IMR-90 (cell line): ENCODE measurements at places on chromosomes 11 and 22. TPM values are rescaled to one million over a fixed set of nuclear protein-coding genes. Genes with fewer than 3 reads are reported as not detected.

DNA sequence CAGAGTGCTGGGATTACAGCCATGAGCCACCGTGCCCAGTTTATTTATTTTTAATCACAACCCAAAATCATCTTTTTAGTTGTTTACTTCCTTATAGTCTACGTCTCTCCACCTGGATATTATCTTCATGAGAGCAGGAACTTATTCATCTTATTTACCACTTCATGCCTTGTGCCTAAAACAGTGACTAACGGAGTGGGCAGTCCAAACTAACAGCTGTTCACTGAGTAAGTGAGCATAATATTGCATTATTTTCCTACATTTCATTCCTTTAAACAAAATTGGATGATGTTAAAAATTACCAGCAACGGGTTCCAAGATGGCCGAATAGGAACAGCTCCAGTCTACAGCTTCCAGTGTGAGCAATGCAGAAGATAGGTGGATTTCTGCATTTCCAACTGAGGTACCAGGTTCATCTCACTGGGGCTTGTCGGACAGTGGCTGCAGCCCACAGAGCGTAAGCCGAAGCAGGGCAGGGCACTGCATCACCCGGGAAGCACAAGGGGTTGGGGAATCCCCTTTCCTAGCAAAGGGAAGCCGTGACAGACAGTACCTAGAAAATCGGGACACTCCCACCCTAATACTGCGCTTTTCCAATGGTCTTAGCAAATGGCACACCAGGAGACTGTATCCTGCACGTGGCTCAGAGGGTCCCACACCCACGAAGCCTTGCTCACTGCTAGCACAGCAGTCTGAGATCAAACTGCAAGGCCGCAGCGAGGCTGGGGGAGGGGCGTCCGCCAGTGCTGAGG, 14.1 kb downstream of the TMEM123 start:
- DNase-seq, result no peak
- H3K27me3 ChIP-seq, result no peaks in the 10 kb centered on the region
- peaks cover 4% of the 10 kb centered on the region for H3K4me1 ChIP-seq
- no peak overlapping the region for H3K4me3 ChIP-seq

DNA sequence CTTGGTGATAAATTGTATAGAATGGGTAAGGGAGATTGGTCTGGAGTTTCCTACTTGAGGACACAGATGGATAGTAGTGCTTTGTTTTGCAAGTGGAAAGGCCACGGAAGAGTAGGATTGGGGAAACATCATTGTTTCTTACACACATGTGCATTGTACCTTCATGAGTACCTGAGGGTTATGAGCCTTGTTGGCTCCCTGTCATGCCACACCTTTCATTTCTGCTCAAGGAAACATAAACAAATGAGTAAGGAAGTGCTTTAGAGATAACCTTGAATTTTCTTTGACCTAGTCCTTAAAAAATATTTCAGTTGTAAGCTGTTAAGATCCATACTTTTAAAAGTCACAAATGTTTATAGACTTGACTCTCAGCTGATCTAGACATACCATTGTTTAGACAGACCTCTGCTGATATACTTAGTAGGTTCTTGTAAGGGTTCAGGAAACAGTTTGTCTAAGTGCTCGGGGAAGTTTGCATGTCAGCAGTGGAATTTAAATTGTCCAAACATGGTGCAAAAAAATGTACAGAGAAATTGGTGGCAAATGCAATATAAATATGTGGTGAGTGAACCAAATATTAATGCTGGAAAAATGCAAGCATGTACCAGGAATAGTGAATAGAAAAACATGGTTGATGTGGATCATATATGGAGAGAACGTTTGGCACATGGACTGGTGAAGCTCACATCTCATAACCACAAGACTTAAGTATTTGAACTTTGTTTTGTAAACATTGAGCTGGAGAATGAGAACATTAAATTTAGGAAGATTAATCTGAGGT, 40.9 kb downstream of the GAS2 start:
- H3K36me3 ChIP-seq, result no peaks in the 10 kb centered on the region
- H3K4me3 ChIP-seq, result no peak overlapping the region
- peak; percentile 35 for DNase-seq
- H3K27ac ChIP-seq, result peak overlapping the region; percentile 14; the same call in 1 of the 2 replicates
- H3K27me3 ChIP-seq, result no peaks in the 10 kb centered on the region
- no peaks in the 10 kb centered on the region for H3K4me1 ChIP-seq

DNA sequence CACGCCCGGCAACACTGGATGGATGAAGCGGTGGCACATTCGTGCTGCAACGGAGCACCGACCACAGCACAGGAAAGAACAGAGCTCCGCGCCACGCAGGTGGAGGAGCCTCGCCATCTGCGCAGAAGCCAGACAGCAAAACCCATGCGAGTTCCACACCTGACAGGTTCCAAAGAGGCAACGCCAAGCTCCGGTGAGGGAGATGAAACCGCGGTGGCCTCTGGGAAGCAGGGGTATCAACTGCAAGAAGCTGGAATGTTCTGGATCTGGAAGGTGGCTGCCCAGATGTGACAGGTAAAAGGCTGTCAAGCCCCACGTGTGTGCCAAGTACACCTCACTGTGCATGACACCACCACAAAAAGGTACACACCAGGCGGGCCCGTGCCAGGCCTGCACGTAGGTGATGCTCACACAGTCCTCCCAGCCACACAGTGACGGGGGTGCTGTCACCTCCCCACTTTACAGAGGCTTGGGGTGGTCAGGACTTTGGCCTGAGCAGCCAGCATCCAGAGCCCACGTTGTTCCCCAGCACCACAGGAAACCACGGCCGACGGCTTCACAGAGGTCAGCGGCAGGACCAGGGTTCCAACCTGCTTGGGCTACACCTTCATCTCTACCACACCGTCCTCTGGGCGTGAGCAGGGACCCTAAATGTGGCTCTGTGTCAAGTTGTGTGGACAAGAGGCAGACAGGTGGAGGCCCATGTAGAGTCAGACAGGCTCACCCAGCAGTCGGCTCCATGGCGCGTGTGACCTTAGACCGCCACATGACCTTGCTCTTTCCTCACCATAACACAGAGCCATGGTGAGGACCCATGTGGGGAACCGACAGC, 19.7 kb upstream of the EFCAB6 start:
- H3K27me3 ChIP-seq, result no peaks in the 10 kb centered on the region; the same call in 1 of the 2 replicates
- peaks cover 36% of the 10 kb centered on the region for H3K4me1 ChIP-seq
- no peak overlapping the region for H3K4me3 ChIP-seq
- H3K36me3 ChIP-seq, result peaks cover 3% of the 10 kb centered on the region; the same call in 1 of the 2 replicates
- DNase-seq, result no peak
- no peak overlapping the region for H3K27ac ChIP-seq

DNA sequence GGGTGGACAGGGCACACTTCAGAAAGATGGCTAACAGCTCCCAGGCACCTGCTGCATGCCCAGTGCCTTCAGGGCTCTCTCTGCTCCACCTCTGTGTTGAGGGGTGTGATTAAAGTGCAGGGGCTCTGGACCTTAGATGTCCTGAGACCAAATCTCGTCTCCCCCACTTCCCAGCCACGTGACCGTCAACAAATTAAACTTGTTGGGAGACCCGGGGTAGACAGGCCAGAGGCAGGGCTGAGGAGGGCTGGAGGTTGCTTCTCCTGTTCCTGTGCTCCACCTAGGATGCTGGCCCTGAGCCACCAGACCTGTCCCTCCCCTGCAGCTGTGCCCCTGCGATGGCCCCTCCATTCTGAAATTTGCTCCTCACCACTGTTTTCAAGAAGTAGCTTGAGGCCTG, 17.0 kb downstream of the NPTXR start:
- no peak overlapping the region for H3K27ac ChIP-seq
- no peaks in the 10 kb centered on the region for H3K36me3 ChIP-seq
- H3K4me1 ChIP-seq, result no peaks in the 10 kb centered on the region
- no peak for DNase-seq
- H3K27me3 ChIP-seq, result no peaks in the 10 kb centered on the region
- H3K4me3 ChIP-seq, result no peak overlapping the region

- H3K4me3 ChIP-seq, result no peak overlapping the region
- no peak for DNase-seq
- no peaks in the 10 kb centered on the region for H3K36me3 ChIP-seq
- no peaks in the 10 kb centered on the region for H3K4me1 ChIP-seq
- no peak overlapping the region for H3K27ac ChIP-seq
These were observed 3.1 kb upstream of the GSC2 start for GRCh38 chr22:19152942-19153883.

Gene TRIM48
- total RNA-seq, result not detected in 2 replicates

- no peaks in the 10 kb centered on the region for H3K36me3 ChIP-seq
- DNase-seq, result no peak
- no peak overlapping the region for H3K27ac ChIP-seq
- no peak overlapping the region for H3K4me3 ChIP-seq
- no peaks in the 10 kb centered on the region for H3K4me1 ChIP-seq
- H3K27me3 ChIP-seq, result peaks cover 1% of the 10 kb centered on the region
These were observed 246.8 kb upstream of the KIRREL3 start for GRCh38 chr11:127247261-127247851.

- H3K27me3 ChIP-seq, result peaks cover 8% of the 10 kb centered on the region; the same call in 1 of the 2 replicates
- 0 out of 2 replicates have a peak, but pooled peaks cover 3% of the 10 kb centered on the region for H3K4me1 ChIP-seq
- no peak for DNase-seq
- no peaks in the 10 kb centered on the region for H3K36me3 ChIP-seq
- no peak overlapping the region for H3K4me3 ChIP-seq
- no peak overlapping the region for H3K27ac ChIP-seq
These were observed 4.9 kb upstream of the NUDT8 start for GRCh38 chr11:67634366-67635230.

DNA sequence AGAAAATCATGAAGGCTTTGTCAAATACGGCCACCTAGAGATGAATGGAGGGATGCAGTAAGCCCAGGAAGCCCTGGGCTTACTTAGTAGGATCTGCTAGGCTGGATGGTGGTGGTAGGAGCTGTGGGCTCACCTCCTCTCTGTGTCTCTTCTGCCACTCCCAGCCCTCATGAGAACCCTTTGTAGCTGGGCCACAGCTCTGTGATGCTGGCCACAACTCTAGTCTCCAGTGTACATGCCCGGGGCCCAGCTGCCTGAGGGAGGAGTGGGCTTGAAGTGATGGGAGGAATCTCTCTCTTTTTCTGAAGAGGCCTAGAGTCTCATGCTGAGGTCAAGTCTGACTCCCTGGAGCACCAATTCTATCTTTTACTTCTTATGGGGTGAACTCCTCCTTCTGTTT, 32.4 kb upstream of the SYT13 start:
- H3K27me3 ChIP-seq, result peaks cover 9% of the 10 kb centered on the region
- H3K36me3 ChIP-seq, result no peaks in the 10 kb centered on the region
- H3K4me1 ChIP-seq, result no peaks in the 10 kb centered on the region
- no peak for DNase-seq

DNA sequence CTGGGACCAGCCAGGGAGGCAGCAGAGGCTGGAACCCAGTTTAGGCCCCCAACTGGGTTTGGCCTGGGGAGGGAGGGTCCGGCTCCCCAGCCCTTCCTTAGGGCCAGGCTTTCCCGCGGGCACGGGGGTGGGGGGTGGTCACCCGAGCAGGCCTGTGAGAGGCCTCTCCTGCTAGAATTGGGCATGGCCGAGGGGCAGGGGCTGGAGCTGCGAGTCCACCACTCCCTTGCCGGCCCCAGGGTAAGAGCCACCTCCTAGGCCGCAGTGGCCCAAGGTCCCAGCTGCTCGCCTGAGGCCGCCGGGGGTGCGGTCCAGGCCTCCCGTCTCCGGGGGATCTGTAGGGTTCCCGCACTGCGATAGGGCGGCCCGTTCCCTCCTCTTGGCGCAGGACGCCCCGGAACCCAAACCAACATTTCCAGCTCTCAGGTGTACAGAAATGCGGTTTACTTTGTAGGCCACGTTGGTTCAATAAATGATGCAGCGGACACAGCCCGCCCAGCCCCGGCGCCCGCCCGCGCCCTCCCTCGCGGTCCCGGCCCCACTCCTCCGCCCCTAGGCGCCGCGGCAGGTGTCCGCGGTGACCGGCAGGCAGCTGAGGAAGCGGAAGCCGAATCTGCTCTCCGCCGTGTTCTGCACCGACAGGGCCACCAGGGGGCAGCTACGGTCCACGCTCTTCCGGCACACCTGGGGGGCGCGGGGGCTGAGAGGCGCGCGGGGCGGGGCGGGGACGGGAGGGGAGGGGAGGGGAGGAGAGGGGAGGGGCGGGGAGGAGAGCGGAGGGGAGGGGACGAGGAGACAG, 5.9 kb downstream of the LMNTD2 start:
- DNase-seq, result no peak
- H3K4me3 ChIP-seq, result no peak overlapping the region
- no peak overlapping the region for H3K27ac ChIP-seq
- peaks cover 57% of the 10 kb centered on the region for H3K27me3 ChIP-seq
- H3K36me3 ChIP-seq, result peaks cover 2% of the 10 kb centered on the region; the same call in 1 of the 2 replicates
- peaks cover 2% of the 10 kb centered on the region; the same call in 1 of the 2 replicates for H3K4me1 ChIP-seq

DNA sequence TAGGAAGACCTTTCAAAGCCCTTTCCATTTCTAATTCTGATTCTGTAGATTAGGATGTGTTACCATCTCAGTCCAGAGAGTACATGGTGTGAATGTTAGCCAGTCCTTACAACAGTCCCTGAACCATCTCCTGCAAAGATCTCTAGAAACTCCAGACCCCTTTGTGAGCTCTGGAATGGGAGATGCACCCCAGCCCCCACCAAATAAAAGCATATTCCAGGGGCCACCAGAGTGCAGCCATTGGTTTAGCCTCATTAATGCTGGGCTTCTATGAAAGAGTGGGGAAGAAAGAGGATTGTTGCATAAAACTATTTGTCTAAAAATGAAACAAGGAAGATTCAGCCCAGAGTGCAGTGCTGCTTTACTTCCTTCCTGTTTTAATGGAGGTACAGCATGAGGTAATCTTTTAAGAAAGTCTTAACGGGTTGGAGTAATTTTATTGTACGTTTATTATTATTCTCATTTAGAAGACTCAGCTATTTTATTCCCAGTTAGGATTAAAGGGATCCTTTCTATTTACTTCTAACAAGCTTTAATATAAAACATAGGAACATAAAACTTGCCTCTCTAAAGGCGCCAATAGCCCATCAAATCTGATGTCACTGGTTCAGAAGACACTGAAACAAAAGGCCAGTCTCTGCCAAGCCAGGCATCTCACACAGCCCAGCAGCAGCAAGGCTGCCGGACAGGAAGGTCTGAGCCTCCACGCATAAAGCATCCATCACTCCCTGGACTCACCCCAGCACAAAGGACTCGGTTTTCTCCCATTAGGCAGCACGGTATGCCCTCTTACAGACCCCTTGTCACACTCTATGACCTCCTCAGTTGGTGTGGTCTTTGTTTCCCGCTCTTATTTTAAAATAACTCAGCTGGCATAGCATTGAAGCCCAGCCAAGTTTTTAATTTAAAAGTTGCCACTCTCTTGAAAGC, 203.9 kb upstream of the BLID start:
- H3K4me3 ChIP-seq, result no peak overlapping the region; the same call in 1 of the 2 replicates
- peaks cover 28% of the 10 kb centered on the region for H3K4me1 ChIP-seq
- H3K36me3 ChIP-seq, result no peaks in the 10 kb centered on the region; the same call in 1 of the 2 replicates
- H3K27ac ChIP-seq, result peak overlapping the region; percentile 4; the same call in 1 of the 2 replicates
- no peak for DNase-seq

Gene MISFA
- 1.1 TPM in 1 of 2 replicates, not detected in the other for total RNA-seq
